Activated CD8-positive, alpha-beta memory T cell treated with anti-CD3 and anti-CD28 coated beads, Interleukin-2, amount 10 ng/mL, durations not matched to agents 7 days and 5 days (primary cell): ENCODE measurements at places on chromosomes 16 and 17.
A peak's percentile ranks its signal among the peaks of the same experiment; 100 is the strongest.

- no peak for DNase-seq
Measured at GRCh38 chr17:63140255-63140654, 174.2 kb downstream of the TANC2 start.

DNA sequence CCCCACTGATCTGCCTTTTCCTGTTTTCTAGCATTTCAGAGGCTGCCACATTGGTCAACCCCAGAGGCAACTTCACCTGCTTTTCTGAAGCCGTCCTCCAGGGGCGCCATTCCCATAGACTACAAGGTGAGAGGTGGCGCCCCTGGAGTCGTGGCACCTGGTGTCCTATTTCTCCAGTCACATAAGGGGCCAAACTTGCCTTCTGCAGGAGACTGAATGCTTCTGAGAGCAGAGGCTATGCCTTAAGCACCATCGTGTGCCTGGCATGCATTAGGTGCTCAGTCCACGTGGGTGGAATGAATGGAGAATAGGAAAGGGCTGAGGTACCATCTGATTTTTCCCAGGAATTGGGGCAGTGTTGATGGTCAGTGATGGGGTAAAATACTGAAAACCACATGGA is 164.8 kb downstream of the HAPSTR1 start:
- peak; percentile 44 for DNase-seq

- no peak for DNase-seq
Measured at GRCh38 chr16:85239239-85239638, 127.0 kb upstream of the CIBAR2 start.

GRCh38 chr16:50139580-50139979 is 13.5 kb upstream of the TENT4B start:
- no peak for DNase-seq

- no peak for DNase-seq
Measured at GRCh38 chr17:67679721-67680120, 38.0 kb upstream of the NOL11 start.

GRCh38 chr17:64161380-64162176 is 31.6 kb upstream of the ERN1 start:
- DNase-seq = no peak

GRCh38 chr16:24508614-24509013 is 30.8 kb upstream of the RBBP6 start:
- no peak for DNase-seq

DNA sequence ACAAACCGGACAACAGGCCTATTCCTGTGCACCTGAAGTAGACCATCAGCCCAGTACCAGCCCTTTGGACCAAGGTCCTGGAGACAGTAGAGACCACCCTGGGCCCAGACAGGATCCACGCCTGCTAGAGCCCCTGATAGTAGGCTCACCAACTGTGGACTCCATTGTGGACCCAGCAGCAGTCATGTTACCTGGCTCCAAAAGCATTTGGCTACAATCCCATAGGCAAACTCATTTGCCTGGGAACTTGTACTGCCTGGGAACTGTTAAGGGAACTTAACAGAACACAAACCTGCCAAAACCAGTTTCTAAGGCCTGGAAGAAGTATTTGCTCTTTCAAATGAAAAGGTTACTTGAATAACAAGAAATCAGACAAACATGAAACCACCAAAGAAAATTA is 10.0 kb upstream of the ACSM1 start:
- no peak for DNase-seq

- DNase-seq = no peak
Measured at GRCh38 chr16:58107709-58108108, 21.5 kb downstream of the CFAP20 start.

- no peak for DNase-seq
Measured at GRCh38 chr17:43855061-43855460, 8.1 kb downstream of the CD300LG start.

DNA sequence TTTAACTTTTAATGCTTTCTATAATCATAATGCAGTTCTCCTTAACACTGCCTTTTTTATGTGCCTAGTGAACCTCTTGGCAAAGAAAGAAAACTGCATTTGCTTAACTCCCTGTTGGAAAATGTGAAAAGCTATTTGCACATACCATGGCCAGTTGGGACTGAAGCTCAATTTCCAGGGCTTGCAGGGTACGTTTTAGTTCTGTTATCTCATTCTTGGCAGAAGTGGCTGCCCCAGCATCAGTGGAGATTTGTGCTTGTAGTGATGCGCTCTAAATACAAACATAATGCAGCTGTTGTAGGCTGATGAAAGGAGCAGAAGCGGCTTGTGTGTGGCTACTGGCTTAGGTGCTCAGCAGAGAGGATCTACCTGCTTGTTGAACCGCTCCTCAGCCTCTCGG is 3.7 kb downstream of the KRT24 start:
- no peak for DNase-seq

- no peak for DNase-seq
Measured at GRCh38 chr17:69999253-69999652, 75.8 kb upstream of the KCNJ16 start.
